T-helper 22 cell (primary cell): ENCODE measurements at places on chromosomes 2 and 18.

DNA sequence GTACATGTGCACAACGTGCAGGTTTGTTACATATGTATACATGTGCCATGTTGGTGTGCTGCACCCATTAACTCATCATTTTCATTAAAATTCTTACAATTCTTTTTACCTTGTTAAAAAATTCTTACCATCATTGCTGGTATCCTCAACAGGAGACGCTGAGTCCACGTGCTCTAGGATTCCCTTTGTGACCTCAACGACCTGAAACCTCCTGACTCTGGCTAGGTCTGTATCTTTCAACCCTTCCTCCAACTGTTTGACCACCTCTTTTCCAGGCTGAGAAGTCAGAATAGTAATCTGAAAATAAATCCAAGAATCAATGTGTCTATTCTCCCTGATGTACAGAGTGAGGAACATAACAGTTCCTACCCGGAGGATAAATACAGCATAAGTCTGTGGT, 41.2 kb downstream of the M1AP start:
- no peak for DNase-seq

DNA sequence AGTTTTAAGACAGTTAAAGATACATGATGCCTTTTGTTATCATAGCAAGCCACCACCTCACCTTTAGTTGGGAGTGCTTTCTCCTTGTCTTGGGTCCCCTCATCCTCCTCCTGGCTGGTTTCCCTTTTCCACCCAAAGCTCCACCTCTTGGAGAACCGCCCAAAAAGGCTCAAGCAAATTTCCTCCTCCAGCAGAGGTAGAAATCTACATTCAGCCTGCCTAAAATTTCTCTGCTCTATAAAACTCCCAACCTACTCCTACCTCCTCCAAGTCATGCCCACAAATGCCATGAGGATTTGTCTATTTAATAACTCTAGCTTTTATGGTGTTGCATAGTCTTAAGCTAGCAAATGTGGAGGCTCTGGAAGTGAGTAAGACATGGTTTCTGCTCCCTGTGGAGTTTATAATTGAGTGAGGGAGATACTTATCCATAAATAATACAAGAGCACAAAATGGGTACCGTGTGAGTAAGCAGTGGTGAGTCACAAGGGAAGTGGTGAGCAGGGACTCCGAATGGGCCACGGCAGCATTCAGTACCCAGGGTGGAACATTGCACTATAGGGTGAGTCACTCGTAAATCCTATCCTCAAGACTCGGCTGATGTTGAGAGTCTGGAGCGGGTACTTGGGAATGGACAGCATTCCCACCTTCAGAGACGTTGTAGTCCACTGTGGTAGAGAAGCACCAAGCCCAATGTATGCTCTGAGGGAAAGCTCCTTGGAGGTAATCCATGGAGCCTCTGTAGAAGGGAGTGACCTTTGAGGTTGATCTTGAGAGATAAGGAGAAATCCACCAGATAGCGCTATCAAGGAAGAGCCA, 146.3 kb downstream of the RTN4 start:
- DNase-seq: peak; percentile 9

DNA sequence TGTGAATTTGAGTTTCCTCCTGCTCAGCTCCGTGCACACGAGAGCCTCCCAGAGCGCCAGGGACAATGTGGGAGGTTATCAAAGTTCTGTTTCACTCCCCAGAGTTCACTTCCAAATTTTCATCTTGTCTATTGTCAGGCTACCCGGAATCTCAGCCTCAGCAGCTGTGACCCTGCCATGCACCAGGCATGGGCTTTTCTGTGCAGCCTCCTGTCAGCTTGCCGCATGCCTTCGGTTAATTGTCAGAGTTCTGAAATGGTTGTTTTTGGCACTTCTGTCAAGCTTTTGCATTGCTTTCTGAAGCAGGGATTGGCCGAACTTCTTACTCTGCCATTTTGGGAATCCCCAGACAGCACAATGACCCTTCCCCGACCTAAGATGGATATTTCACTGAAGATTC, 60.4 kb downstream of the SH3YL1 start:
- no peak for DNase-seq

GRCh38 chr2:62287899-62288880, 92.3 kb downstream of the B3GNT2 start:
- DNase-seq: no peak

DNA sequence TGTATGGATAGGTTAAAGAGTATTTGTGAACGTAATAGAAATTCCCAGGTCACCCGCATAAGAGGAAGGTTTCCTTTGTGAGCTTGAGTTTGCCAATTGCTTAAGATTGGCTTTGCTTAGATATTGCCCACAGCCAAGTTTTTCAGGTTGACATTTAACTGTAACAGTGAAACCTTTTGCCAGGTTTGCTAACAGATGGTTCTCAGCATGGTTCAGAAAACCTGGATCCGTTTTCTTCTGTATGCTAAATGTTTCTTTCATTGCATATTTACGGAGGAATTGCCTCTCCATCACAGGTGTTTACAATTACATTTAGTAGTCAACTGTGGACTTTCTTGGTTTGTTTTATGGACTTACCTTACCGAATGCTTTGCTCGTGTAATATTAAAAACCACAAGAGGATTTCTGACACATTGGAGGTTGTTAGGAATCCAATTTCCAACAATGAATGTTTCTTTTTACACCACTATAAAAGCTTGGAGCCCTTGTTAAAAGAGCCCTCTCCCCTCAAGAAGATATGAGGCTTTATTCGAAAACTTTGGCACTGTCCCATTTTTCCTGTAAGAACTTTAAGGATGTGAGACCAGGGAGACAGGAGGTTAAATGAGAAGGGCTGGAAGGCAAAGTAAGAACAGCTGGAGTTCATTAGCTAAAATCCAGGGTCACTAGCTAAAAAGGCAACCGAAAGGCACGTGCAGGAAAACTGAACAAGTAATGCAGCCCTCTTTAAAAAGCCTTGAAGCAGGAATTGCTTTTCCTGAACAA, 7.8 kb downstream of the CDK15 start:
- DNase-seq: no peak

GRCh38 chr2:64524604-64525316, 632 bp downstream of the AFTPH start:
- DNase-seq: no peak

- no peak for DNase-seq
Observed at GRCh38 chr2:86794861-86795260, 4.1 kb upstream of the CD8A start.

DNA sequence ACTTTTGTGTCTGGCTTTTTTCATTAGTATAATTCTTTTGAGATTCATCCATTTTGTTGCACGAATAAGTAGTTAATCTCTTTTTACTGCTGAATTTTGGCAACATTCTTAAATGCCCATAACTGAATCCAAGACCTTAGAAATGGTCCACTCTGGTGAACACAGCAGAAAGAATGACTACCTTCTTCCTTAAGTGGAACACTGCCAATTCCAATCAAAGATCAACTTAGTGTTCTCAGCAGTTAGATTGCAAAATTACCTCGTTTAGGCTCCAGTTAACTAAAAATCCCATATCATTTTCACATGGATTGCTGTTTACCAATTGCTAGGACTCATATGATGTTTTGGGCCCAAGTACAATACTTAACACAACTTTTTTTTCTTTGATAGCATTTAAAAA, 59.9 kb downstream of the MDH1 start:
- DNase-seq: no peak

DNA sequence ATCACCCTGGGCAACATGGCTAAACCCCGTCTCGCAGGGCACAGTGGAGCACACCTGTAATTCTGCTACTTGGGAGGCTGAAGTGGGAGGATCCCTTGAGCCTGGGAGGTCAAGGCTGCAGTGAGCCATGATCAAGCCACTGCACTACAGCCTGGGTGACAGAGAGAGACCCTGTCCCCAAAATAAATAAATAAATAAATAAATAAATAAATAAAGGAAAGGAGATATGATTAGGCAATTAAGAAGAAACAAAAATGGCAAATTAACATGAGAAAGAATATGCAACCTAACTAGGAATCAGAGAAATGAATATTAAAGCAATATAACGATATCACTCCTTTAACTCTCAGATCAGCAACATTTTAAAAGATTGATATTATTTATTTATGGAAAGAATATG, 92.3 kb downstream of the C1D start:
- DNase-seq: no peak

GRCh38 chr2:166867874-166868514, 20.3 kb upstream of the XIRP2 start:
- no peak for DNase-seq

DNA sequence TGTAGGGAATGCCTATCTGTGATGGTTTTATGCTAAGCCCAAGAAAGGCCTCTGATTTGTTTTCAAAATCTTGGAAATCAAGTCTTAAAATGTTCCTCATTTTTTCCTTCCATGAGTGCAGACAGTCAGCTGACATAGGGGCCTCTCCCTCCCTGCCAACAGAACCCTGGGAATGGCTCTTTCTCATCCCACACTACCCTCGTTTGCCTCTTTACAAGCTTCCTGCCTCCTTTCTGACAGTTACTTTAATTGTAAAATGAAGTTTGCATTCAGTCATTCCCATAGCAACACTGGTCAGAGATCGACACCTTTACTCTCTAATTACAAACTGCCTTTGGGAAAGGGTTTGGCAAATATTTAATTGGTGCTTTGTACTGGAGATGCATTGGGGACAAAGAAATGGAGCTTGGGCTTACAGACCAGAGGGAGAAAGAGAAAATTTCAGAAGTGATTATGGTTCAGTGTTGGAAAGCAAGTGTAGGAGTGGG, 25.4 kb downstream of the KIF5C start:
- no peak for DNase-seq

DNA sequence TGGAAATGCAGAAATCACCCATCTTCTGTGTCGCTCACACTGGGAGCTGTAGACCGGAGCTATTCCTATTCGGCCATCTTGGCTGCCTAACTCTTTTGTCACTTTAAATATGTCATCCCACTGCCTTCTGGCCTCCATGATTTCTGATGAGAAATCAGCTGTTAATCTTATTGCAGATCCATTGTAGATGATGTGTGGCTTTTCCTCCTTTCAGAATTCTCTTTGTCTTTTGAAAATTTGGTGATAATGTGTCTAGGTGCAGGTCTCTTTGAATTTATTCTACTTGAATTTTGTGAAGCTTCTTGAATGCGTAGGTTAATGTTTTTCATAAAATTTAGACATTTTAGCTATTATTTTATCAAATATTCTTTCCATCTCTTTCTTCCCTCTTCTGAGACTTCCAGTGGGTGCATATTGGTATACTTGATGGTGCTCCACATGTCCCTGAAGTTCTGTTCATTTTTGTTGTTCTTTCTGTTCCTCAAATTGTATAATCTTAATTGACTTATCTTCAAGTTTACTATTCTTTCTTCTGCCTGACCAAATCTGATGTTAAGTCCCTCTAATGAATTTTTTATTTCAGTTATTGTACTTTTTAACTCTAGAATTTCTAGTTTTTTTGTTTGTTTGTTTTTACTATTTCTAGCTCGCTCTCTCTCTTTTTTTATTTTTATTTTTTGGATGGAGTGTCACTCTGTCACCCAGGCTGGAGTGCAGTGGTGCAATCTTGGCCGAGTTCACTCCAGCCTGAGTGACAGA, 90.8 kb upstream of the DLX2 start:
- no peak for DNase-seq

- no peak for DNase-seq
Observed at GRCh38 chr2:38975042-38975441, 85.4 kb downstream of the ARHGEF33 start.

GRCh38 chr2:176002688-176003210, 682 bp upstream of the LNPK start:
- DNase-seq: no peak

- DNase-seq: no peak
Observed at GRCh38 chr2:46798041-46798440, 117.6 kb downstream of the MCFD2 start.
